Calu3 (cell line): ENCODE measurements at places on chromosomes 5 and 9. TPM values are rescaled to one million over a fixed set of nuclear protein-coding genes. Genes with fewer than 3 reads are reported as not detected.

CEL gene
- 2.6 and 3.1 TPM in 2 replicates for total RNA-seq

ADCY2 gene
- total RNA-seq, result not detected in 2 replicates

IFNA13 gene
- not detected in 2 replicates for total RNA-seq

TMC1 gene
- not detected in 2 replicates for total RNA-seq

NR6A1 gene
- total RNA-seq, result 5.9 and 6.7 TPM in 2 replicates

EGFLAM gene
- not detected in 2 replicates for total RNA-seq

INSL4 gene
- total RNA-seq, result 0.44 and 0.54 TPM in 2 replicates

HARS1 gene
- 75.8 and 79.9 TPM in 2 replicates for total RNA-seq

AK6 gene
- total RNA-seq, result 32.9 and 33.6 TPM in 2 replicates

FOXD1 gene
- total RNA-seq, result 6.4 and 7.8 TPM in 2 replicates
